GOT3 (cell line): ENCODE measurements at places on chromosomes 4 and X.

DNA sequence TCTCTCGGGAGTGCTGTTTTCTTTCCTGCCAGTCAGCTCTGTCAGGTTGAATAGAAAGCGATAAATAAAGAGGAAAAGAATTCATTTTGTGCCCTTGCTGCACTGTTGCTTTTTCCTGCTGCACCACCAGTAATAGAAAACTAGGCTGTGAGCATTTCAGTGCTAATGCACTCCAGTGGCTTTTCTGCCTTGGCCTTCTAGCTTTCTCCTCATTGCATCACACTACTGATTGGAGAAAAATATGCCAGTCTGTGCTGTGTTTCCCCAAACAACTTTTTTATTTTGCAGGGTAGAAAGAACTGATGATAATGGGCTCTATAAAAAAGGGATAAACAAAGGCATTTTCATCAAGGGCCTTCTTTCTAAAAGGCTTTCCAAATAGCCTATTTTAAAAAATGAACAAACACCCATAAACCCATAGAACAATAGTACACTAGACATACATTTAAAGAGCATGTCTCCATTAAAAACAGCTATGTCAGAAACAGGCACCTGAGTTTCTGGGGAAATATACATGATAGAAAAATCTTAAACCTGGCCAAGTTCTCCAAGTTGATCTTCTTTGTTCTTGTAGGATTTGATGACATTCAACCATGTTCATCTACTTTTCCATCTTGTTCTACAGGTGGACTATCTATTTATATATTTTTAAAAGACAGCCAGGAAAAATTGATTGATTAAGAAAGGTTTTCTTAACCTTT lies 86.3 kb downstream of the GPRIN3 start:
- DNase-seq, result no peak

GRCh38 chr4:127967141-127967775 lies 2.1 kb downstream of the ABHD18 start:
- DNase-seq, result no peak

DNA sequence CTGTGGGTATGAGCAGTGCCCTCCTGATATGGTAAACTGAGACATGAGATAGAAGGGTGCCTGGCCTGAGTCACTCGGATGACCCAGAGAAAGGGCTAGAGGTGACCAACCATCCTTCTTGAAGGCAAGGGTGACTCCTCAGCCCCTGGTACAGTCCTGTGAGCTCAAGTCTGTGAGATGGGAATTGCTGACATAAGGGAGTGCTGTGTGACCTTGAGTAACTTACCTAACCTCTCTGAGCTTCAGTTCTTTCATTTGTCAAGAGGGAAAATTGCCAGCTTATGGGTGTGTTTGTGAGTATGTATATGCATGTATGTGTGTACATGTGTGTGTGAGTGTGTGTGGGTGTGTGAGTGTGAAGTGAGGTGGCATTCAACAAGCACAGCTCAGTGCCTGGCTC lies 210.4 kb upstream of the PSAPL1 start:
- DNase-seq, result no peak

- DNase-seq, result no peak
These were observed 25.3 kb downstream of the BTC start for GRCh38 chr4:74768857-74769525.

- DNase-seq, result no peak
These were observed 65.4 kb upstream of the ADRA2C start for GRCh38 chr4:3700736-3701135.
